ENCODE measurements at places on chromosomes 2 and 18.
A peak's percentile ranks its signal among the peaks of the same experiment; 100 is the strongest.

DNA sequence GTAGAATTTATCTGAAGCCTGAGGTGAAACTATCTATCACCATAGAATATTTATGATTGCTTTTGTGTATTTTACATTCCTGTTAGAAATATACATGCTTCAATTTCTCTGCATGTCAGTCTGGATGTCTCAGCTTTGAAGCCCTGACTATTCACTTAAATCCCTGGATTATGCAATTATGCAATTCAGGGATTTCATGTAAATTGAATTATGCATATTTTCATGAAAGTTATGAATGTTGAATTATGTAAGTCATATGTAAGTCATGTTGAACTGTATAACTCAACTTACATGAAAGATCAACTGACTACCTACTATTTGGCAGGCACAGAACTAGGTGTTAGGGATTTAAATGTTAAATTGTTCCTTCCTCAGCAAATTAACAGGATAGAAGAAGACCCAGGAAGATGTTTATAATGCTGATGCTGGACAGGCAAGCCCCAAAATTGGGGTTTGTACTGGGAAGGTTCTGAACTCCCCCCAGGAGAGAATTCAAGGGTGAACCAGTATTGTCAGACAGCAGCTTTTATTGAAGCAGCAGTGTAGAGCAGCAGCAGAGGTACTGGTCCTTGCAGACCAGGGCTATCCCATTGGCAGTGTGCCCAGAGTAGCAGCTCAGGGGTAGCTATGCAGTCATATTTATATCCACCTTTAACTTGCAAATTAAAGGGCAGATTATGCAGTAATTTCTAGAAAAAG is 236.5 kb downstream of the ZNF804A start:
- no peak for DNase-seq

- DNase-seq: no peak
Observed at GRCh38 chr2:145366341-145366740, 846.4 kb upstream of the ZEB2 start.

DNA sequence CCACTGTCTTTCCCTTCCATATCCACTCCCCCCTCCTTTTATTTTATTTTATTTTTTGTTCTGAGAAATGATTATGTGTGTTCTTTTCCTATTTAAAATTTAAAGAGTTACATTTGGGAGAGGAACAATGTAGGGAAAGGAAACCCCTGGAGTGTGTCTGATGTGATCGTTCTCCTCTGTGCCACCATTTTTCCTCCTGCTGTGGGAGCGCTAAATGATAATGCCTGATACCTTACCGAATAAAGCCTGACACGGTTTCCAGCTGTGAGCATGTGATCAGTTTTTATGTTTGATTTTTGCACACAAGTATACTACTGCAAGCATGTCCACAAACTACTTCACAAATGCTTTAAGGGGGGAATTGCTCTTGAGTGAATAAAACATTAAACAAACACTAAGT is 317.8 kb upstream of the FANCL start:
- DNase-seq: no peak

DNA sequence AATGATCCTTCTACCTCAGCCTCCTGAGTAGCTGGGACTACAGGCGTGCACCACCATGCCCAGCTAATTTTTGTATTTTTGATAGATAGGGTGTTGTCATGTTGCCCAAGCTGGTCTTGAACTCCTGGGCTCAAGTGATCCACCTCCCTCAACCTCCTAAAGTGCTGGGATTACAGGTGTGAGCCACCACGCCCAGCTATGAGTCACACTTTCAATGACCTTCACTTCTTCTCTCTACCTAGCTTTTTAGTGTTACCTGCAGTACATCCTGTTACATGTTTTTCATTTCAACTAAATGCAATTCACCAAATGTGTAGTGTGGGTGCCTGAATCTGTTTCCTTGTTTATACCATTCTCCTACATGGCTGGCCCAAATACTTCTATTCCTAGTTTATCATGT is 64.0 kb downstream of the SLC39A10 start:
- DNase-seq: no peak

- DNase-seq: no peak
Observed at GRCh38 chr18:77177009-77177408, 44.4 kb upstream of the MBP start.

DNA sequence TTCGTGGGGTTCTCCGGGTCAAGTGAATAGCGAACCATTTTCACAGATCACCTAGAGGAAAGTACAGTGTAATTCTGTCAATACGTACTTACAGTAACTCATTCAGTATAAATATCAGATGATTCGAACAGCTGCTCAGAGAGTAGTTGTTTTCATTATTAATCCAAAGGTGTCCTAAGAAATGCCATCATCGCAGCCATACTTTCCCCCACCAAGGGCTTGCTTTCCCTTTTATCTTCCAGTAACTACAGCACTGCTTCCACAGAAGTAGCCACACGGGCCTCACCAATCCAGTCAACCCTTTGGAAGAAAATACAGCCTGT is 4.5 kb upstream of the C18orf32 start:
- DNase-seq: no peak

DNA sequence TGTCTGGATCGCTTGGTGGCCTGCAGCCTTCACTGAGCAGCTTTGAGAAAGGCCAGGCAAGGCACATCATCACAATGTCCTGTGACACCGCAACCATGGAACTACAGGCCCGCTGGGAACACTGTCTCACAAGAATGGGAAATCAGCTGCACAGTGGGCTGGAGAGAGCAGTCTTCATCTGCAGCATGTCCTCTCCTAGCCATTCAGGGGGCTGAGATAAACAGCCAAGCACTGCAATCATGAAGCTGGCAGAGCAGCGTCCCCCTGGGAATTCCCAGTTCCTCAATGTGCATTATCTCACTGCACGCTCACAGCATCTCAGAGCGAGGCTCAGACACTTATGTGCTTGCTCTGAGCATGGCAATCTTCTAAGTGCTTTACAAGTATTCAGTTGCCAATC is 1.9 kb downstream of the CMPK2 start:
- no peak for DNase-seq

GRCh38 chr18:68394705-68395104 is 320.2 kb downstream of the TMX3 start:
- DNase-seq: no peak

DNA sequence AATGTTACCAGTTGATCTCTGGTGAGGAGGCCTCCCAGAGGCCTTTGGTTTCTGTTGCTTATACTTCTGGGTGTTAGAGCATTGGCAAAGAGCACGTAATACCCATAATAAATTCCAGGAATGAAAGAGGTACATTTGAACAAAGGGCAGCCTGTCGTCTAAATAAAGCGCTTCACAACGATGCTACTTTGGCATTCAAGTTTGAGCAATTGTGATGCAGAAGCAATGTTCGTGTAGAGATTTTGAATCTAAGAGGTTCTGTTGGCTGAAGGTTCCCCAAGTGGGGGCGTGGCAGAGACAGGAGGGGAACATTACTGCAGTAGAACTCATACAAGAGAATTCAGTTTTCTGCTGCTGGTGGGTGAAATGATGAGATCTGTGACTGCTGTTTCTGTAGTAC is 27.8 kb downstream of the ZNF532 start:
- DNase-seq: no peak

GRCh38 chr18:50973367-50974126 is 5.7 kb downstream of the ELAC1 start:
- no peak for DNase-seq

- DNase-seq: no peak
Observed at GRCh38 chr2:199195927-199196502, 261.7 kb downstream of the SATB2 start.

GRCh38 chr18:23934252-23934651 is 80.3 kb upstream of the TTC39C start:
- DNase-seq: no peak

DNA sequence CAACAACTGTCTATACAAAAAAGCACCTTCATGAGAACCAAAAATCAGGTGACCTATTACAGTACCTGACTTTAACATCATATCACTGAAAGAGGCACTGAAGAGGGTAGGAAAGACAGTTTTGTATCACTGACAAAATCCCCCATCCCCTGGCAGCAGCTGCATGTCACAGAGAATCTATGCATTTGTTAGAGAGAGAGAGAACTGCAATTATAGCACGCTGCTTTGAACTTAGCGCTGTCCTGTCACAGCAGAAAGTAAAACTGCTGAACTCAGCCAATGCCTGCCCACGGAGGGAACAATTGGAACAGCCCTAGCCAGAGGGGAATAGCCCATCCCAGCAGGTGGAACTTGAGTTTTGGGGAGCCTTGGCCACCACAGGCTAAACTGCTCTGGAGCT is 75.1 kb upstream of the NOL4 start:
- no peak for DNase-seq

DNA sequence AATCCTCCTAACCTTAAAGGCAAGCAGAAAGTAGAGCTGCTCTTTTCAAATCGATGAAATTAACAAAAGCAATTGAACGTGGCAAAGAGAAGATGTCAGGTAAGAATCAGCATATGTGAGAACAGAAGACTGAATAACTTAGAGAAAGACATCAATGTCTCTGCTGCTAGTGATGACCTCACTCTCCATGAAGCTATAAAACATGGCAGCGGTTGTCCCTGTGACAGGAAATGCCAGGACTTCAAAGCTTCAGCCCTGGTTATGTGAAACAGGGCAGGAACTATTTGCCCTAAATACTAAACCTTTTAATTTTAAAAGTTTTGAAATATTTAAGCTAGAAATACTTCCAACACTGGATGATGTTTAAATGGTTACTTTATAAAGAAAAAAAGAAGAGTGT is 383.7 kb downstream of the XIRP2 start:
- DNase-seq: no peak

DNA sequence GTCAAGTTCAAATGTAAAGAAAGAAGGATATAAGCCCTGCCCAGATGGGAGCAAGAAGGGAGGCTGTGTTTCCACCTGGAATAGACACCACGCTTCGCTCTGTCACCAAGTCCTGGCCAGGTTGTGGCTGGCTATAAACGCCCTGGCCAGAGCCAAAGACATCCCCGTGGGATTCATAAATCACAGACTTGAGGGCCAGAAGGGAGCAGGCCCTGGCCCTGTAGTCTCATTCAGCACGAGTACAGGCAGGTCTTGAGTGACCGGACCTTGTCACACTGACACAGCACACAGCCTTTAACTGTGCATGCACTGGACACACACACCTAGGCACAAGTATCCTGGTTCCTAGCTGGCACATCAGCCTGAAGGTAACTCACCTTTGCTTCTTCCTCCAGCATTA is 94.5 kb upstream of the MGAT4A start:
- DNase-seq: no peak

- DNase-seq: no peak
Observed at GRCh38 chr2:66171530-66171929, 263.4 kb upstream of the MEIS1 start.

DNA sequence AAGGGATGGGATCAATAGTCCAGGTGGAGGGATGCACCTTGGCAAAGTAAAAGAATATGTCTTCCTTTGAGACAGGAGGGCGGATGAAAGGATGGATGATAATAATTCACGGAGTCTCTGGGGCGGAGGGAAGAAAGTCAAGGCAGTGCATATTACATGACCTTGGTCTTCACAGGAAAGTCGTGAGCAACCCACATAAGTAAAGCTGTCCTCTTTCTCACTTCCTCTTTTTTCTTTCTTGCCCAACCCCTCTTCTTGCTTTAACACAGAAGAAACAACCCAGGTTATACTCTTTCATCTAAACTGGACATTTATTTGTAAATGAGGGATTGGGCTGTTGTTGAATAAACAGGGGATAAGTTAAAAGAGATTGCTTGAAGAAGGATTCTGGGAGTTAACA is 168.7 kb upstream of the SKOR2 start:
- no peak for DNase-seq

DNA sequence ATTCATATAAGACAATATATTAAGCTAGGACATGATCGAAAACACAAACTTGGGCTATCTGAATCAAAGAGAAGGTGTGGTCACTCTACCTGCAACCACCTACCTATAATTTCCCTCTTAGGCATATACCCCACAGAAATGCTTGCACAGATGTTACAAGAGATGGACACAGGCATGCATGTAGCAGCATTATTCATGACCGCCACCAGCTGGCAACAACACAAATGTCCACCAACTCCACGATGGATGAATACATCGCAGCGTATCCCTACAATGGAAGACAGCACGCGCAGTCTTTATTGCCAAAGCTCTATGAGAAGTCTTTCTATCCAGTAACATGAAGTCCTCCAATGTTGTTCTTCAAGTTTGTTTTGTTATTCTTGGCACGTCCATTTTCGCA is 90.8 kb downstream of the ARL4C start:
- DNase-seq: no peak

GRCh38 chr2:239298116-239298804 is 102.6 kb downstream of the HDAC4 start:
- peak; percentile 82 for DNase-seq

DNA sequence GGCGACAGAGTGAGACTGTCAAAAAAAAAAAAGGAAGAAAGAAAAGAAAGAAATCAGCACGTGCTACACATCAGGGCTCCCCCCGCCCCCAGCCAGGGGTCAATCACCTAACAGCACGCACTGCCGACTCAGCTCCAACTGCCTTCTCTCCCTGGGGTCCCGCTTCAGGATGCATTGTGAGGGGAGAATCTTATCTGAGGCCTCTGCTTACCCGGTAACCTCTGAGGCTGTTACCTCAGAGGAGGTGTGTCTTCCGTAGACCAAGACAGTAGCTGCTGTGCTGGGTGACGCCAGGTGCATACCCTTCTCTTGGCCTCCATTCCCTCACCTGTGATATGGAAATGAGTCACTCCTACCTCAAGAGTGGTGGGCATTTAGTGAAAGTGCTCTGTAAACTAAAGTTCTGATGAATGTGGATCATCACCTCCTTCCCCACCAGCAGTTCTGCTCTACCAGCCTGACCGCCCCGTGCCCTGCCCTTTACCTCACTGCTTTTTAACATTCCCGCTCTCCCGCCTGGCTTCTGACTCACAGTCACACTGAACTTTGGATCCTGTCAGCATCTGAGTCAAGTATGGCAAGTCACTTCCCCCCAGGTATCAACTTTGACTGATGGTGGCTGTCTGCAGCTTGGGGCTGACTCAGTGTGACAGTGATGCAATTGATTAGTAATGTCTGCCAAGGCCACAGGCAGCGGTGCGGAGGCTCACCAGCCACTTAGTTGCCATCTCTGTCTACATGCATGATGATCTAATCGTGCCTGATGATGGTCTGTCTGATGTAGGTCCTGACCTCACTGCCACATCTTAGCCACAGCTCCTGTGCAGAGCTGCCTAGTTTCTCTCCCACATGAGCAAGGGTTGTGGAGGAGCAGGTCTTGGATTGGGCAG is 20.1 kb downstream of the ARID5A start:
- no peak for DNase-seq

GRCh38 chr2:218081063-218081462 is 12.0 kb downstream of the RUFY4 start:
- no peak for DNase-seq

GRCh38 chr18:65938592-65939372 is 188.0 kb downstream of the CDH7 start:
- no peak for DNase-seq

All from activated CD4-positive, alpha-beta T cell treated with anti-CD3 and anti-CD28 coated beads, Interleukin-2, amount 10 ng/mL, durations not matched to agents 7 days and 5 days (primary cell).